ENCODE measurements at places on chromosomes 1 and 21.

DNA sequence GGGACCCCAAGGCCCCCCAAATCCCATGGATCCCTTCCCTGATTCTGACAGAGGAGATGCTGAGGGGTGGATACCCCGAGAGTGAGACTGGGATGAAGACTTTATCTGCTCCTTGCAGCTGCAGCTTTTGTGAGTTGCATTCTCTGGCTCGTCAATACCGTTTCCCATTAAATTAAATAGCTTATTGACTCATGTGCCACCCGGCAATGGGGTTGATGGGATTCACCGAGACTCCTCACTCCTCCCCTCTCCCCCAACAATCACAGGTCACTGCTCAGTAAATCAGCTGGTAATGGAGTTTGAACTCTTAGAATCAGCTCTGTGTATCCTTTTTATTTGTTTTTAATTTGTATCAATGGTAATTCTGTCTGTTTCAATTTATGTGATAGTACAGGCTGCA is 337.5 kb upstream of the PLXNA2 start:
- no peak for DNase-seq

- no peak for DNase-seq
Observed at GRCh38 chr1:59184365-59184905, 112.5 kb upstream of the FGGY start.

DNA sequence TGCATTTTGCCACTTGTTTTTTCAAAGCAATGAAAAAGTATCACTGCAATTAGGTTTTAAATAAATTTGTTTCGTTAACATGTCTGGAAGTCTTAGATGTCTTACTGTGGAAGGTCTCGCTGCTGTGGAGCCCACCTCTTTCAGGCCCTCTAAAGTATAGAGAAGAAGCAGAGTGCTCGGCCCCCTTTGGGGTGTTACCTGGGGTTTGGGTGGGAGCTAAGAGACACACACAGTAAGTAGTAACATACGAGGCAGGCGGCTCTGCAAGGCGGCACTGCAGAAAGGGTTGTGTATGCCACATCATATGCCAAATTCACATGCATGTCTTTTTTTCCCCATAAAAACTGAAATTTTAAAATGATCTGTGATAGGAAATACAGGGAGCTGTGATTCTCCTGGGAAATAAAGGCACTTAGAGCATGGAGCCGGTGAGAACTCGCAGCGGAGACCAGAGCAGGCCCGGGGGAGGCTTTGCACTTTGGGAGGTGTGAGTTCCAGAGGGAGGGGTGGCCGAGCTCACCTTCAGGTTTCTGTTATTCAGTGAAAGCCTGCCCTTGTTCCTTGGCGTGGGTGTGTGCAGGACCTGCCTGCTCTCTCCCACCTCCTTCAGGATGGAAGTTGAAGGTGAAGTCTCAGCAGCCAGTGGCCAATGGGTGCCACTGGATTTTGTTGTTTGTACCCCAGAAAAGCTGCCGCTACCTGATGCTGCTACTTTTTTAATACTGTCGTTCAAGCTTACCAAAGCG is 35.7 kb upstream of the PWP2 start:
- DNase-seq: no peak

- DNase-seq: no peak
Observed at GRCh38 chr21:43624339-43624738, 34.9 kb downstream of the HSF2BP start.

GRCh38 chr1:169513208-169513607 is 27.5 kb upstream of the SLC19A2 start:
- no peak for DNase-seq

DNA sequence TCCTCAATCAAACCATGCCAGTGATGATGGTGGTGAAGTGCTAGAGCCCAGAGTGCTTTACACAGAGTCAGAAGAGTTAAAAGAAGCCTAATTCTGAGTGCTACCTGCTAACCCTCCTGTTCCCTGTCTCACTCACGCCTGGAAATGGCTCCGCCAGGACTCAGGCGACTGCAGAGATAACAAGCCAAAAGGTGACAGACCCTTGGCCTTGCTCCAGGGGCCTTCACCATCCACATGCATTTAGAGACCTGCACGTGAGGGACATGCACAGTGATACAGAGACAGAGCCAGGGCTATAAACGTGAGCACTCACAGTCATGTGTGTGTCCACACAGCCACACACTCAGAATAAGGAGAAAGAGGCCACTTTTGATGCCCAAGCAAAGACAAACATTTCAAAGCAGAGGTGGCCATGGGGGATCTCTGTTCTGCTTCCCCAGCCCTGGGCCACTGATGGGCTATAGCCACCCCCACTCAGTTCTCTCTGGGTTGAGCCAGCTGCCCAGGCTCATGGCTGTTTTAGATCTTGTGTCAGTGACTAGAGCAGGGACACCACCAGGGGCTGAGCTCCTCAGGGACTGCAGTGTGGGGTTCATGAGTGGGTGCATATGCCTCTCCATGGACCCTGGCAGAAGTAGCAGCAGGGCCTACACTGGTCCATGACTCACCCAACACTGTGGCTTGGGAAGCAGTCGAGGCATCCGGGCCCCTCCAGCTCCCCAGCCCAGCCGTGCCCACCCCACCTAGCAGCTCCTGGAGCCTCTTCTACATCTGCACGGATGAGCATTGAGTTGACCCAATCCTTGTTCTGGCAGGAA is 117.2 kb downstream of the EPHB2 start:
- DNase-seq: no peak

GRCh38 chr1:25805863-25806225 is 5.9 kb downstream of the SELENON start:
- DNase-seq: no peak

- DNase-seq: no peak
Observed at GRCh38 chr1:33790577-33790976, 73.3 kb upstream of the HMGB4 start.

DNA sequence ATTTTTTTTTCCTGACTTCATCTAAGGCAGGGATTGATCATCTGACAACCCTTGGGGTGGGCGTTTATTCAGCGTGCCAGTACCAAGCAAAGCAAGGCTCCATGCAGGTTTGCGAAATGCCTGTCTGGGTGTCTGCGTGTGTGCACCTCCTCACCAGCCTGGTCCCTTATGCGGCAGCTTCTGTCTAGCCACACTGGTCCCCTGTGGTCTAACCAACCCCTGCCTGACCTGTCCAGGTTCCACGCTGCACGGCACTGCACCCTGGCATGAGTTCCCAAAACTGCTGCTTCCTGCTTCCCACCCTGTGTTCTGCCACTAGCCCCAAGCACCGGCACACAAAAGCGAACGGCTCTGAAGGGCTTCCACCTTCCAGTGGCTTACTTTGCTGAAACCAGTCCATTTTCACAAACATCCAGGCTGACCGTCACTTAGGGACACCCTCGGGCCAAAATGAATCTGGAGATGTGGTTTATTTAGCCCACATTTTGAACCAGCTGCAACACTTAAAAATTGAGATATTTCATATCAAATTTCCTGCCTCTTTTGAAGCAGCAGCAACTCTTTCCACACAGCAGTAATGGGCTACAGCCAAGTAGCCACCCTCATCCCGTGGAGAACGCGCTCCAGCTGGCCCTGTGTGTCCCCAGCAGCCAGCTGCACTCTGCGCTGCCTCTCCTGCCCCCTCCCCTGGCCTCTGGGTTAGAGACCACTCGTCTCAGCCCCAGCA is 55.7 kb downstream of the HLCS start:
- no peak for DNase-seq

DNA sequence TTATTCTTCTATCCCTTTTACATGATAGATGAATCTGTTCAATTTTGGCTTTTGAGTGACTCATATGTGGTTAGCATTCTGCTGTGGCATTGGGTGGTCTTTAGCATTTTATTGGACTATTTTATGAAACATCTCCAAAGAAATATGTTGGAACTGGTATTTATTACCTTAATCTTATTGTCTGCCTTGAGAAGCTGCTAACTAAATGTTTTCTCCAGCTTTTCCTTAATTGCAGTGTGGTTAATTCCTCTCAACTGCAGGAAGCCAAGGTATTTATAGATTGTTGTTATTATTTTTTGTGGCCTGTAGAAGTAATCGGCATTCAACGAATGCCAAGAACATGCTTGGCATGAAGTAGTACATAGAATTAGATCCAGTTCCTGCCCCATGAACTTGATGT is 64.1 kb downstream of the NOS1AP start:
- DNase-seq: no peak

- DNase-seq: no peak
Observed at GRCh38 chr1:28510970-28511440, 5.2 kb downstream of the RCC1 start.

- DNase-seq: no peak
Observed at GRCh38 chr21:42247716-42248115, 28.8 kb downstream of the ABCG1 start.

- no peak for DNase-seq
Observed at GRCh38 chr1:74368335-74368734, 133.1 kb downstream of the TNNI3K start.

All from activated T-cell treated with anti-CD3 and anti-CD28 coated beads for 24 hours (primary cell).